GM18507 (cell line): ENCODE measurements at places on chromosomes 1 and 21.

DNA sequence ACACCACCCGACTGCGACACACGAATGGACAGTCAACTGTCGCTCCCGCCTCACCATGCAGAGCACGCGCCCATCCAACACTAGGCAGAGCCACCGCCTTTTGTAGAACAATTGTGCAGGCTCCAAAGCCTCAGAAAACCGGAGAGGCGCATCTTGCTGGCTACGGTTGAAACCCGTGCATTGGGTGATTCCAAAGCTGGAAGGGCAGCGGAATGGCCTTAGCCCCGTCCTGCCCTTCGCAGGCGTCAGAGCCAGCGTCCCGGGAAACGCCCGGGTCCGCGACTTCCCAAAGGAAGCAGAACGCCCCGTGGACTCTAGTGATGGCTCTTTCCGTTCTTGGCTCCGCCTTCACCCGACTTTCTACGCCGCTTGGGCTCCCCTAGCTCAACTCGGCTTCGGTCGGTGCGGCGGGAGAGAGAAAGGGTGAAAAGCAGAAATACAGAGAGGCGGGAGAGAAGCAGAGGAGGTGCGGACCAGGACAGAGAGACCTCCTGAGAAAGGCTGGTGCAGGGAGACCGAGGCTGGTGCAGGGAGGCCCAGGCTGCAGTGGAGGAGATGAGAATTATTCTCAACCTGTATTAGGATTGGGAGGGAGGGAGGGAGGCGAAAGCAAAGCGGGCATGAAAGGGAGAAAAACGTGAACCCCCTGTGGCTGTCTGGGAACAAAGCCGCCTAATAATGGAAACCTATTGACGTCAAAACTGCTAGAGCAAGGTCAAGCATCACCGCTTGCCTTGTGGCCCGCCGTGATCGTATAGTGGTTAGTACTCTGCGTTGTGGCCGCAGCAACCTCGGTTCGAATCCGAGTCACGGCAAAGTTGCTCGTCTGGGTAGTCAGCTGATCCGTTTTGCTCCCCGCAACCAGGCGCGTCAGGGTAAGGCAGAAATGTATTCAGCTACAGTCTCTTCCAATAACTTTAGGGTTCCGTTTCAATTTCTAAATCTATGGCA, 99.5 kb downstream of the PRKAB2 start:
- DNase-seq, result no peak

GRCh38 chr21:32387151-32387550, 5.7 kb downstream of the URB1 start:
- DNase-seq, result no peak

GRCh38 chr1:152397474-152397873, 16.6 kb downstream of the CRNN start:
- no peak for DNase-seq

- no peak for DNase-seq
Measured at GRCh38 chr1:16109571-16109970, 36.1 kb upstream of the FAM131C start.

- DNase-seq, result no peak
Measured at GRCh38 chr1:199545780-199546179, 481.7 kb upstream of the NR5A2 start.

GRCh38 chr1:227318016-227318852, at the start of gene CDC42BPA:
Gene CDC42BPA (minus strand): TSS chr1:227318492. CDS start chr1:227317182, 1,310 bp downstream.
- no peak for DNase-seq

- no peak for DNase-seq
Measured at GRCh38 chr1:199982606-199983005, 44.9 kb upstream of the NR5A2 start.

DNA sequence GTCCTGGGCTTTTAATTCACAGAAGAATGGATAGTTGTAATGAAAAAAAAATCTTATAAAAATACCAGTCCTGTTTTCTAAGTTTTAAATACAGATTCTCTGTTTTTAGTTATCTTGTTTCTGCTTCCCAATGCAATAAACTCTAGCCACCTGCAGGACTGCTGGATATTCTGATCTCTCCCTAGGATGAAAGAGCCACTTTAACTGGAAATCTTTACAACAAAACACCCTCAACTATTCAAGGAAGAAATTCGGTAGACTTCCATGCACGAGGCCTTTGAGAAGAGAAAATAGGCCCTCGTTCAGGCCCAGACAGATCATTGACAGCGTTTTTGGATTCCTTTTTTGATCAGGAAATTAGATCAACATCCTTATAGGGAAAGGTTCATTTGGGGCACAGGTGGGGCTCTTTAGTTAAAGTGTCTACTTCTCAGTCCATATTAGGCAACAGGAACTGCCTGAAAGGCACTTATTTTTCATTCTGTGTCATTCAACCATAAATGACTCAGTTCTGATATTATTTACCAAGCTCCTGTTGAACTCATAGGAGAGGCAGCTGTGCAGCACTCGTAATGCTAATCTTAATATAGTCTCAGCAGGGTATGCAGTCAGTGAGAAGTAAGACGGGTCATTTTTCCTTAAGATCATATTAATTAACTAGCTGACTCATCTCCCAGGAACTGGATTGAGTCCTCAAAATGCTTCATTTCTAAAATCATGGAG, 71.1 kb upstream of the ERRFI1 start:
- no peak for DNase-seq

DNA sequence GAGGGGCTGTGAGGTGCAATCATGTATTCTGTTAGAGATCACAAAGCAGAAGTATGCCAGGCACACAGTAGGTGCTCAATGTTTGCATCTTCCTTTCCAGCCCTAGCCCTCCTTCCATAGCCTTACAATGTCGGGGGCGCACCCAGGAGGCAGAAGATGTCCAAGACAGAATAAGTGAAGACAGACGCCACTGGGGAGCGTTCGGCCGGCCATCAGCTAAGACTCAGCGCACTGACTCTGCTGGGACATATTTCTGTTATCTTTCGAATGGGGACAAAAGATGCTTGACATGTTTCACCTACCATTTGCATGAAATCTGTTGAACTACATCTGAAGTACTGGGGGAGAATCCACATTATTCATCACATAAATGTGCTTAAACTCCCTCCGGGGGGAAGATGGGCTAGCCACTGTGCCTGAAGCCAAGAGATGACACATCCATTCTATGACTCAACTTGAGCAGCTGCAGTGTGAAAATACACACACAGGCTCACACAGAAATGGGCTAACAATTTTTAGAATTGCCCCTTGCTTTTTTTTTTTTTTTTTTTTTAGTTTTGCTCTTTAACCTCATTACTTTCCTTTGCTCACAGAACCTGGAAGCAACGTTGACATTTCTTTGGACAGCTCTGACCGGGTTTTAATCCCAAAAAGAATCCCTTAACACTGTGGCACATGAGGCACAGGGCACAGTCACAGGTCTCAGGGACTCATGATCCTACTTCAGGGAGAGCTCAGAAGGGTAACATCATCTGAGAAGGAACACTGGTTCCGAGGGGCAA, 7.9 kb downstream of the TIAM1 start:
- no peak for DNase-seq

- DNase-seq, result no peak
Measured at GRCh38 chr1:164668491-164669400, 109.8 kb downstream of the PBX1 start.

GRCh38 chr1:178560871-178561376, 48.0 kb downstream of the TEX35 start:
- no peak for DNase-seq

- DNase-seq, result no peak
Measured at GRCh38 chr1:16101623-16102022, 28.2 kb upstream of the FAM131C start.

- no peak for DNase-seq
Measured at GRCh38 chr1:36783475-36783874, 250.8 kb downstream of the GRIK3 start.

GRCh38 chr1:199311478-199312262, 672.8 kb downstream of the PTPRC start:
- DNase-seq, result no peak

DNA sequence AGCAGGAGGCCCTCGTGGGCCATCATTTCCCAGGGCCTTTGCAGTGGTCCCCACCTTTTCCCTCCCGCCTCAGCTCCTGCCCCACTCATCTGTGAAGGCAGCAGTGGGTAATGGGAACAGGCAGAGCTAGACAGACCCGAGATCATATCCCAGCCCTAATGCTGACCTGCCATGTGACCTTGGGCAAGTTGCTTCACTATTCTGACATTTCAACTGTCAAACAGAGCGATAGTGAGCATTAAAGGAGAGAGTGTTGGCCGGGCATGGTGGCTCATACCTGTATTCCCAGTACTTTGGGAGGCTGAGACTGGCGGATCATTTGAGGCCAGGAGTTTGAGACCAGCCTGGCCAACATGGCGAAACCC, 51.7 kb downstream of the RPS6KA1 start:
- DNase-seq, result no peak

GRCh38 chr1:101071470-101071891, 45.9 kb upstream of the DPH5 start:
- no peak for DNase-seq

DNA sequence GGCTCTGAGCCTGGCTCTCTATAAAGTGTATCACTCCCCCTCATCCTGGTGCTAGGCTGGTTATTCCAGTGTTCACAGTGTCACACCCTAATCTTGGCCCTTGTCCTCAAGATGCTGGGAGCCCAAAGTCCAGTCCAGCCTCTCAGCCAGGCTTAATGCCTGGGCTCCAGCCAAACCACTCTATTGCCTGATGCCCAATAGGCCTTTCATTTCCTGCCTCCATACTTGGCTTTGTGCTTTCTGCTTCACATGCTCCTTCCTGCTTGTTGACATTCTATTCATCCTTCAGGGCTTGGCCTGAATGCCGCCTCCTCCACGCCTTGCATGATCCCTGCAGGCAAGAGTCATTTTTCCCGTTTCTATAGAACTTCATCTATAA, 1.7 kb downstream of the KLHDC8A start:
- DNase-seq, result no peak

DNA sequence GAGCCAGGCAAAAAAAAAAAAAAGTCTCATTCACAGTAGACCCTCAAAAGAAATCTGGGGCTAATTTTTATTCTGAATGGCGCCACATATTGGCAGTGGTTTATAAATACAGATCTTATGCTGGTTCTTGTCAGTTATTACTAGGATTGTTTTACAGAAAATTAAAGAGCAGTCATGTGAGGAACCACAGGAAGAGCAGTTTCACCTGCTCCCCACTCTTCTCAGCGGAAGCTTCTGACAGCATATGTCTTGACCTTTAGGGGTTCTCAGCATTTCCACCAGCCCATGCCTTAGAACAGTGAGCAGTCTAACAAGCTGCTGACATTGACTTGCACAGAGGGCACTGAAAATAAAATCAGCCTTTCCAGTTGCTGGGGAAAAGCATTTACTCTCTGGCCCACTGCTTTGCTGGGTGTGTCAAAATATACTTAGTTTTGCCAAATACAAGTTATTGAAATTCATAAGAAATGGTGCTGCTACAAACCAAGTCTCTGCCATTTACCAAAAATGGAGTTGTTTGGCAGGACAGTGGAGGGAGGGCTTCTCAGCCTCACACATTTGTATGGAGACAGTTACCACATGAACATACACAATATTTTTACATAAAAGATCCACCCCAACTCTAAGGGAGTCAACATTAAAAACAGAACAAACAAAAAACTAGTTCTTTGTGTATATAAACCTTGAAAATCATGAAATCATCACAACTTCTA, 144.2 kb downstream of the SYT2 start:
- no peak for DNase-seq

GRCh38 chr21:41827951-41828883, 50.9 kb downstream of the PRDM15 start:
- DNase-seq, result no peak

GRCh38 chr21:46118316-46119143, 20.6 kb downstream of the COL6A2 start:
- DNase-seq, result no peak

GRCh38 chr1:24545662-24546061, 10.2 kb upstream of the NCMAP start:
- no peak for DNase-seq

DNA sequence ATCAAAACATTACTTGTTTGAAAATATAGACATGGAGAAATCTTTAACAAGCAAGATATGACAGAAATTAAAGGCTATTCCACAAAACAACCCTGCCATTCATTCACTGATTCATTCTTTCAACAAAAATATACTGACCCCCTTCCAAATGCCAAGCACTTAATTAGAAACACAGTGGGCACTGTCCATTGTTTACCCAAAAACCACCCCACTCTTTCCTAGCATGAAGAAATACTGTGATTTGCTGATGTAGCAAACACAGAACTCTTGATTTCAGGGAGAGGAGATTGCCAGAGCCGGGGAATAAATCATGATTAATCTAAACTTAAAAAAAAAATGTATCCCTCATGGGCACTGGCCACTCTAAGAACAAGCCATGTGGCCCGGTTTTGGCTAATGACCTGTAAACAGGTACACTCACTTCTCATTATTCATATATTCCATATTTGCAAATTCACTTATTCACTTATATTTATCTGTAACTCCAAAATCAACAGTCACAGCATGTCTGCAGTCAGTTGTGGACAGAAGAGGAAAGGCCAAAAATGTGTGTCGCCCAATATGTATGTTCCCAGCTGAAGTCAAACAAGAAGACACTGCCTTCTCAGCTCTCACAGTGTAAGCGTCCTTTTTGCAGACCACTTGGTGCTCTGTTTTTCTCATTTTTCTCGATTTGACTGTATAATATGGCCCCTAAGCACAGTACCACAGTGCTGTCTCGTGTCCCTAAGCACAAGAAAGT, 133.1 kb downstream of the SMYD3 start:
- no peak for DNase-seq

- no peak for DNase-seq
Measured at GRCh38 chr1:77652268-77652667, 30.2 kb downstream of the ZZZ3 start.

DNA sequence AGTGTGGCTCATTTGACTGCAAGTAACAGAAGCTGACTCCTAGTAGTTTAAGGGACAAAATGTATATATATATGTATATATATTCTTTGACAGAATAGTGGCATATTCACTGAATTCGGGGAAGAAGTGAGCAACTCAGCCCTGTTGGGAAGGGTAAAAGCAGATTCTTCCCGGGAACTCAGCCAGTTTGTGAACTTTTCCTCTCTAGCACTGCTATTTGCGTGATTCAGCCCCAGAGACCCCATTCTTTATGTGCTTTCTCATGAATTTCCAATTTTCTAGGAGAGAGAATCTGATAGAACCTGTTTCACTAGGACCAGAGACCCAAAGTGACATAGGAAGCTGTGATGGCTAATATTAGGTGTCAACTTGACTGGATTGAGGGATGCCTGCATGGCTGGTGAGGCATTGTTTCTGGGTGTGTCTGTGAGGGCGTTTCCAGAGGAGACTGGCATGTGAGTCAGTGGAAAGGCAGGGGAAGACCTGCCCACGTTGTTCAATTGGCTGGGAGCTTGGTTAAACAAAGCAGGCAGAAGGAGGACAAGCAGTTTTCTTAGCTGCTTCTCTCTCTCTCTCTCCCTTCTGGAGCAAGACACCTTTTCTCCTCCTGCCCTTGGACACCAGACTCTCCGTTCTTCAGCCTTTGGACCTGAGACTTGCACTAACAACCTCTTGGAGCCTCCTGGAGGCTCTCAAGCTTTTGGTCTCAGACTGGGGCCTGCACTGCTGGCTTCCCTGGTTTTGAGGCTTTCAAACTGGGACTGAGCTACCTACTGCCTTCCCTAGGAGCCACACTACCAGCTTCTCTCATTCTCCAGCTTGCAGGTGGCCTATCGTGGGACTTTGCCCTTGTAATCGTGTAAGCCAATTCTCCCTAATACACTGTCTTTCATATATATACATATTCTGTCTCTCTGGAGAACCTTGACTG, 93.4 kb upstream of the KCNK1 start:
- DNase-seq, result no peak
